ENCODE measurements at places on chromosomes 1 and 21. TPM values are rescaled to one million over a fixed set of nuclear protein-coding genes. Genes with fewer than 3 reads are reported as not detected.

DNA sequence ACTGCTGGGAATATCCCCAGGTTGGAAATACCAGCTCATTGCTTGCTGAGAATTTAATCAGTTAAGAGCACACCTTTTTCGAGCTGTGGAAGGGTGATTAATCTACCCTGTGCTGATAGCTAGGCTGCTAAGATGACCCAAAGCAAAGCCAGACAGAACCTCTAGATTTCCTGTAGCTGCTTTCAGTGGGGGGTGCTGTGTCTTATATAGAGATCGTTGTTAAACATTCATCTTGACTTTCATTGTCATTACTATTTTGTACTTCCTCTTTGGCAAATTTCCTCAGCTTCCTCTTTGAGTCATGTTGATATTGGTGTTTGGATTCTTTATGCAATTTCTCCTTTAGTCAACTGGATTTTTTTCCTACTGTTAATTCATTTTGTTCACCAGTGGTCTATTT lies 155.3 kb downstream of the DISC1 start:
- DNase-seq: peak; percentile 38

DNA sequence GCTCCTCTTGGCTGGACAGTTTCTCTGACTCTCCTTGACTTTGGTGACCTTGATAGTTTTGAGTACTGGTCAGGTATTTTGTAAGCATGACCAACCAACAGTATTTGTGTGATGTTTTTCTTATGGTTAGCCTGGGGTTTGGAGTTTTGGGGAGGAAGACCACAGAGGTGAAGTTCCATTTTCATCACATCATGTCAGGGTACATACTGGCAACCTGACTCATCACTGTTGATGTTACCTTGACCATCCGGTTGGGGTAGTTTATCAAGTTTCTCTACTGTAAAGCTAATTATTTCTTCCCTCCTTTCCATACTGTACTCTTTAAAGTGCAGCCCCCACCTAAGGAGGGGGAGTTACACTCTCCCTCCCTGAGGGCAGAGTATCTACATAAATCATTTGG lies 13.4 kb downstream of the OSCP1 start:
- no peak for DNase-seq

DNA sequence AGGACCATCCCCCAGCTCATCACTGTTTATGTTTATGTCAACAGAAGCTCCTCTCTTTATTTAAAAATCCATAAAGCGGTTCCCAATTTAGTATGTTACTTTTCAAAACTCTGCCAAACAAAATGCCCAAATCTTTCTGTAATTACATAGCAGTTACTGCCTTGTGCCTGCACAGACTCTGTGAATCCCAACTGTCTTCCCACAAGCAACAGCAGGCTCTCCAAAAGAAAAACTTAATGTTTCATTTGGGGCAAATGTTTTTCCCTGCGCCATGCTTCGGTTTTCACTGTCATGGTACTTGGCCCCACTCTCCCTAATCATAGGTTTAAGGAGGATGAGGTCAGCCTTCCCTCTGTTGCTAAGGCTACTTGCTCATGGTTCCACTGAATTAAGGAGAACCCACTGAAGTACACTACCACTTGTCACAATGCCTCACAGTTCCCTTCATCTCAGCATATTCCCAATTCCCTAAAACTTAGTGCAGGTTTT lies 4.6 kb downstream of the COLGALT2 start:
- no peak for DNase-seq

DNA sequence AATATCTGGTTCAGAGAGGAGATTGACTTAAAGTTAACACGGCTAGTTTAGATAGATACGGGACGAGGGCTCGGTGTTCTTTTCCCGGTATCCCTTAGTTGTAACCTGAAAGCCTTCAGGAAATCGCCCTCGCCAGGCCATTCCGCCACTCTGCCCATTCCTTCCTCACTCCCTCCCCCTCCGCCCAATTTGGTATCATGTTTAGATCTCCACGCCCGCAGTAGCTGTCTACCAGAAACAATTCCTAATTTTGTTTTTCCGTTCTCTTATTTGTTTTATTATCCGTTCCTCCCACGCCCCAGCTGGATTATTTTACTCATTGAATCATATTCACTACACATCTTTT lies 685 bp upstream of the VAMP4 start:
- peak; percentile 81 for DNase-seq

DNA sequence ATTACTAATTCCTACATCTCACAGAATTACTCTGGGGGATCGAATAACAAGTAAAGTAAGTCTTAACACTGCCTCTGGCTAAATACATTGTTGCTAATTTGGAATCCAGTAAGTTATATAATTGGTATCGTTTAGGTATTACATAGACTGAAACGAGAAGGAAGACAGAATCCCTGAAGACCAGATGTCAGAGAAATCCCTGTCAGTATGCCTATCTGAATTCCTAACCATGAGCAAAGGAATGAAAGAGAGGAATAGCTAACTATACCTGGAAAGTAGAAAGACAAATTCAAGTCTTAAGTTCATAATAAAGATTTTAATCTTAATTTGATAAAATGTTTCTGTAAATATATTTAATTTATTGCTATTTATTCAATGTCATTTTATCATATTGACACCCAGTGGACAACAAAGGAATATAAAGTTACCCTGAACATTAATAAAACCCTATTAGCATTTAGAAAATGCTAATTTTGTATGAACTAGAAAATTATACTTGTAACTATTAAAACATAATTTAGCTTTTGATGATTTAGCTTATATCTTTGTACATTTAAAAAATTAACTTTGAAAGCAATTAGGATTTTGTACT lies 11.4 kb downstream of the DEPDC1 start:
- peak; percentile 6 for DNase-seq

GRCh38 chr21:41750051-41750450 lies 16.8 kb downstream of the RIPK4 start:
- peak; percentile 66 for DNase-seq

GRCh38 chr1:214270097-214270650 lies 10.8 kb upstream of the SMYD2 start:
- DNase-seq: peak; percentile 42

GRCh38 chr1:184582411-184582810 lies 172.2 kb downstream of the EDEM3 start:
- DNase-seq: no peak

- peak; percentile 45 for DNase-seq
These were observed 475.1 kb upstream of the VAMP3 start for GRCh38 chr1:7295946-7296345.

DNA sequence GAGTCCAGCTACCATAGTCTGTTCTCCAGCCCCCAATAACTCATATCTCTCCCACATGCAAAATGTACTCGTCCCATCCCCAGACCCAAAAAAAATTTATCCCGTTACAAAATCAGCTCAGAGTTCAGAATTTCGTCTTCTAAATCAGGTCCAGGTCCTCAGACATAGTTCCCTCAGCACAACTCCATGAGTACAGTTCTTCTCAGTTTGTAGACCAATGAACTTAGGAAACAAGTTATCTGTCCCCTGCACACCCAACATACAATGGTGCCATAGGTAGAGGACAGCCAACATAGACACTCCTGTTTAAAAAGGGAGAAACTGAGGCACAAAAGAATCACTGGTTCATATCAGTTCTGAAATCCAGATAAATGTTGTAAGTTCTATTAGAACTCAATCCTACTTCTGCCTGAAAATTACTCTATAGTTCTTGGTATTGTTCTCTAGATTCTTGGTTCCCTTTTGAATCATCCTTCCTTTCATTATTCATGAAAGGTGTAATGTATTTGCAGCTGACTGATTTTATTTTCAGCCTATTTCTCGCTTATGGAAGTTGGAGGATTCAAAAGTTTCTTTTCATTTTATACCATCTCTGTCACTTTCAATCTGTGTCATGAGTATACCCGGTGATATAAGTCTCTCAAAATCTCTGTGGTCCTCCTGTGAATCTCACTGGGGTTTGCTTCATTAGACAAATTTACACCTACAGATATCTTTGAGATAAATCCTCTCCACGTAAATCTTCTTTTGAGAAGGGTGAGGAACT lies 75.8 kb upstream of the TSPAN2 start:
- no peak for DNase-seq

The SUMO3 gene
- total RNA-seq: 110 TPM

The ADGRL4 gene
- 10.6 TPM for total RNA-seq

The GPR61 gene
- not detected for total RNA-seq

The ARHGEF10L gene
- total RNA-seq: 16.1 TPM

The SLC6A9 gene
- 22.2 TPM for total RNA-seq

The IRF6 gene
- 1.6 TPM for total RNA-seq

Data from GM23248 (cell line).